Activated naive CD4-positive, alpha-beta T cell (primary cell): ENCODE measurements at places on chromosomes 1 and 21.

DNA sequence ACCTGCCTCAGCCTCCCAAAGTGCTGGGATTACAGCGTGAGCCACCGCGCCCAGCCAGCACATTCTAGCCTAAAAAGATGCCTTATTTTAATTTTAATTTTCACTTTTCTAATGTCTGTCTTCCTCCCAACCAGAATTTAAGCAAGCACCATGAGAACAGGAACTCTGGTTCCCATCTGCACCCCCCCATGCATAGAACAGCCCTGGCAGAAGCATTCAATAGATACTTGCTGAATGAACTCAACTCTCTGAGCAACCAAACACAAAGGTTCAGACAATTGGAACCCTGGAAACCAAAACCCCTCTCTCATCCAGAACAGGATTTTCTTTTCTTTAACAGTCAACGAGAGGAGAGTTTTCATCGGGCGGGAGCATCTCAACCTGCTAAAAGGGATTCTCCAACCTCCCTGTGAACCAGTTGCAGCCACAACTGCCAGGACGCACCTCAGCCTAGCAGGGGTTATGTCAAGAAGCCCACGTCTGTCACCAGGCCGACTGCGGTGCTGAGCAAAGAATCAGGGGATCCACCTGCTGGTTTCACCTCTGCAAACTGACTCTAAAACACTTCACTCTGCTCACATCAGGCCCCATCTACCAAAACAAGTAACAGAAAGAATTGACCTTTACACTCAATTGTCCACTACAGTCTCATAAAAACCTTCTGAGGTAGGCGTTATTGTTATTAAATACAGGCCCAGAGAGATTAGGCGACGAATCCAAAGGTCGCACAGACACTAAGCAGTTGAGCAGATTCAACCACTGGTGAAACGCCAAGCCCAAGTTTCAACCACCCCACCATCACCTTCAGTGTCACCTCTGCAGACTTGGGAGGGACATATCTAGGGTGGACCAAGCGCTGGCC lies 1.7 kb downstream of the KIAA2013 start:
- no peak for DNase-seq

GRCh38 chr1:79396901-79397300 lies 390.4 kb upstream of the ADGRL4 start:
- DNase-seq, result no peak

DNA sequence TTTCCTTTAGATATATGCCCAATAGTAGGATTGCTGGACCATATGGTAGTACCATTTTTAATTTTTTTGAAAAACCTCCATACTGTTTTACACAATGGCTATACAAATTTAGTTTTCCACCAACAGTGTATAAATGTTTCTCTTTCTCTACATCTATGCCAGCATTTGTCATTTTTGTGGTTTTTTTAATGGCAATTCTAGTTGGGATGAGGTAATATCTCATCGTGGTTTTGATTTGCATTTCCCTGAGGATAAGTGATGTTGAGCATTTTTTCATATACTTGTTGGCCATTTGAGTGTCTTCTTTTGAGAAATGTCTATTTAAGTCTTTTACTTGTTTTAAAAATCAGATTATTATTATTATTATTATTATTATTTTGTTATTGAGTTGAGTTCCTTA lies 35.5 kb downstream of the PLA2G4A start:
- DNase-seq, result no peak

GRCh38 chr1:241413386-241413785 lies 56.4 kb upstream of the RGS7 start:
- DNase-seq, result no peak

DNA sequence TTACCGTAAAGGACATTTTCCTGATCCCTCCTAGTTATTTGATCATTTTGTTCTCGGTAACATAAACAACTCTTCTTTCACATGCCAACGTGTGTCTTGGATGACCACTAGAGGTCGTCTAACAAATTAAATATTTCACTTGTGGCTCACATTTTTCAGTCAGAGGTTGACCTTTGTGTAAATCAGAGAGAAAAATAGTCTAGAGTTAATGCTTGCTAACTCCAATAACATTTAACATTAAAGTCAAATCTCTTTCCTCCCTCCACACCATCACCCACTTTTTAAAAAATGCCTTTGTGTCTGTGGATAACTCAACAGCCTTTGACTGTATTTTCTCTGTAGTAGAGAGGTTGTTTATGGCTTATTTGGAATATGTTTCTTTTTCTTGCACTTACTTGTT lies 220.5 kb upstream of the B3GALT2 start:
- no peak for DNase-seq

GRCh38 chr21:16872616-16873015 lies 640.2 kb upstream of the CXADR start:
- no peak for DNase-seq

DNA sequence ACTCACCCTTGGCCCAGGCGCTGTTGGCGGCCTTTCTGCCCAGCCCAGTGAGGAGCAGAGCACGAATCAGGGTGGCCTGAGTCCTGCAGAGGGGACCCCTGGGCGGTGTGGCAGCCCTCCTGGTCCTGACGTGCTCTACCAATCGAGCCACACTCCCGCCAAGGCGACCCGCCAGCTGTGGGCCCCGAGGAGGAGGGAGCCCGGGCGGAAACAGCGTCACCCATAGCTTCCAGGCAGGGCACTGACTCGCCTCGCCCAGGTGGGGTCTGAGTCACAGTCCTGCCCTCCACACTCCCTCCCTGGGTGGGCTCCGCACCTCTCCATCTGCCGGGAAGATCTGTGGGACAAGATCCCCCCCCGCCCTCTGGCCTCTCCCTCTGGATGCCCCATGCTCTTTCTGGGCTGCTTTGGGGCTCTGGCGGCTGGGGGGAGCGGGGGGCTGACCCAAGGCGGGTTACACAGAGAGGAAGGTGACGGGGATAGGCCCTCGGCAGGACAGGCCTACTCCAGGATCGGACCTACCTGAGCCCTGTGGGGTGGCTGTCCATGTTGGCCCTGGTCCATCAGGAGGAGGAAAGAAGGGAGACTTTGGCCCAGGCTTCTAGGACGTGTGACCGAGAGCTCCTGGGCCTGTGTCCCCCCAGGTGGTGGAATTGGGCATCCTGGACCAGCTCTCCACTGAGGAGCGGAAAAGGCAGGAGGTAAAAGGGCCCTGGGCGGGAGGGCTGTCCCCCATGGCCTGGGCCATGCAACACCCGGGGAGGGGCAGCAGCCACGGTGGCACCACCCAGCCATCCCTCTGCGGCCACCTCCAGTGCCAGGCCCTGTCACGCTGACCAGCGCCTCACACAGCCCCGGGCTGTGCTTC lies 14.0 kb downstream of the ARHGEF16 start:
- DNase-seq, result no peak

- DNase-seq, result no peak
These were observed 173.5 kb downstream of the CDC7 start for GRCh38 chr1:91674107-91674506.

- no peak for DNase-seq
These were observed 40.0 kb downstream of the TYW3 start for GRCh38 chr1:74772945-74773344.

GRCh38 chr1:231751415-231751814 lies 124.8 kb downstream of the DISC1 start:
- no peak for DNase-seq

DNA sequence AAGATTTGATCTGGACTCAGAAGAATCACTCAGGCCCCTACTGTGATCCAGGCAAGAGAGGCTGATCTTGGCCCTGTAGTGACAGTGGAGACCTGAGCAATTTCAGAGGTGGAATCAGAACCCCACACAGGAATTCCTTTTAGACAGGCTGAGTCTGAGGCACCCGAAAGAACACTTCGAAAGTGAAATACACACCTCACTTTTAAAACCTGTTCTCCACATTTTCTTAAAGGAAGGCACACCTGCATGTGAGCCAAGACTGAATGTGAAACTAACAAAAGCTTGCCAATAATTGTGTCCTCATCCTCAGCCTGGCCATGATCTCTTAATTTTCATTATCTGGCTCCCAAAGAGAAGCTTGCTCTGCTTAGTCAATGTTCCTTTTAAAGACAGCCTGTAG lies 32.2 kb downstream of the SIPA1L2 start:
- DNase-seq, result no peak

GRCh38 chr1:48930011-48930410 lies 153.3 kb upstream of the BEND5 start:
- no peak for DNase-seq

DNA sequence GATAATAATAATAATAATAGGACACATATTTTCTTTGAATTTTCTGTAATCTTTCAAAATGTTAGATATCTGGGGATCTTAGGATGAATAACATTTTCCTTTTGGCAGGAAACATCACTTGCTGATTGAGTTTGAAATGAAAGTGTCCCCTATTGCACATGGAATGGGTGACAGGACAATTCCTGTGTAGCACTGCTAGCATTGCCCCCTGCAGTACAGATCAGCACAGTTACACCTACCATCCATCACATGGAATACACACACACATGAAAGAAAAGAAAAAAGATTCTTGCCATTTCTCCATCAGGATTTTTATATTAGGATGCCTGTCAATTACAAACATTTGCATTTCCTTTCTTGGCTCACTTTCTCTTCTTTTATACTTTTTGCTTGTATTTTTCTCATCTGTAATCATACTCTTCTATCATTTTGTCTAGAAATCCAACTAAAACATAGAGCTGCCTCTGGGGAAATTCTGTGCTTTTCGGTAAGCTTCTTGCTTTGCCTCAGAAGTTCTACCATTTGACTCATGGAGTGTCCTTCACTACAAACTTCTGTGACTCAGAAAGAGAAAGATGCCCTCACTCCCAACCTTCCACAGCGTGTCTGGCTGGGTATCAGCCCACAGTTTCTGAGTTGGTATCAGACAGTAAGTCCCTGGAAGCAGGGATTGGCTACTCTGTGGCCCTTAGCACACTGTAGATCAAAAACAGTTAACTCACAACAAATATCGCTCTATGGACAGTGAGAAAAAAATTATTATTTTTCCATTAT lies 641.2 kb downstream of the PTPRC start:
- DNase-seq, result no peak

- peak; percentile 56 for DNase-seq
These were observed at the start of gene TNFRSF25 for GRCh38 chr1:6466023-6466422. Gene TNFRSF25, minus strand, starts transcription at chr1:6466173. Its CDS starts 66 bp downstream, at chr1:6466107.

GRCh38 chr1:899636-900317 lies 23.9 kb upstream of the SAMD11 start:
- no peak for DNase-seq

DNA sequence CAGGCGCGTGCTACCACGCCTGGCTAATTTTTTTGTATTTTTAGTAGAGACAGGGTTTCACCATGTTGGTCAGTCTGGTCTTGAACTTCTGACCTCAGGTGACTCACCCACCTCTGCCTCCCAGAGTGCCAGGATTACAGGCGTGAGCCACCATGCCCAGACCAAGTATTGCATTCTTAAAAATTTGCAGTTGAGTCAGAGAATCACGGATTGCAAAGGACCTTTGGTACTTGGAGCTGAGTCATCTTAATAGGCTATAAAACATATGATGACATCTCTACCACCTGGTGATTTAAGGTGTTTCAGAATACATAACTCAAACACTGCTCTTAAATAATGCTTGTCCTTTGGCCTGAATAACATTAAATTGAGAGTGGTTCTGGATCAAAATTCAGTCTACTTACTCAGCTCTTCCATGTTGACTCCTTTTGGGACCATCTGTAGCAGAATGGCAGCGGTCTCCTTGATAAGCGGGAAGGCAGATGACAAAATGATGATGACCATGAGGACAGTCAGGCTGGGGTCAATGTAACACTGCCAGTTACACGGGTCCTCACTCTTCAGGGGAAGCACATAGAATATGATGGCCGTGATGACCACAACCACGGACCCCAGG lies 10.4 kb downstream of the SLC30A10 start:
- no peak for DNase-seq

DNA sequence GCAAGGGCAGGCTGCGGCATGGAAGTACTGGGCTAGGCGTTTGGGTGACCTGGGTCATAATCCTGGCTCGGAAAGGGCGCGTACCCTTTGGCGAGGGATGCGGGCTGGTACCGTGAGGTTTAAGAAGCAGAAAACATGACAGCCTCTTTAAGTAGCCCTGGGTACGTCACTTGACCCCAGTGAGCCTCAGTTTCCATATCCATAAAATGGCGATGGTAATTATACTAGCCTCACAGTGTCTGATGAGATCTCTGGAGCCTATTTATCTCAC lies 700 bp downstream of the PIGV start:
- DNase-seq, result no peak

GRCh38 chr1:62726011-62726442 lies 37.8 kb upstream of the DOCK7 start:
- DNase-seq, result no peak

DNA sequence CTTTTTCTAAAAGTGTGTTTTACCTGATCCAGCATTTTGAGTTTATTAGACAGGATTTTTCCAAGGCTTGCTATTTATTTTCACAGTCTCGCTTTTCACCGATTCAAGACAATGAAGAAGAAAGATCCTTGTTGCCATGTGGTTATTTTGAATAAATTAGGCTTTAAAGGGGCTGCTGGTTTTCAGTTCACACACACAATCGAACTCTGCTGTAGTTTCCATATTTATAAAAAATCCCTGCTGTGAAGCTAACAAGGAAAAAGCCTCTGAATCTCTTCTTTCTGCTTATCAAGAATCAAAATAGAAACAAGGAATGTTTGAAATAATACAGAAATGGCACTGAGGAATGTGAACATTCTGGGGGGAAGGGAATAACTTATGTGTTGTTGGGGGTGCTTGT lies 102.5 kb upstream of the KAZN start:
- no peak for DNase-seq

- no peak for DNase-seq
These were observed 10.4 kb downstream of the NUCKS1 start for GRCh38 chr1:205739348-205740160.

DNA sequence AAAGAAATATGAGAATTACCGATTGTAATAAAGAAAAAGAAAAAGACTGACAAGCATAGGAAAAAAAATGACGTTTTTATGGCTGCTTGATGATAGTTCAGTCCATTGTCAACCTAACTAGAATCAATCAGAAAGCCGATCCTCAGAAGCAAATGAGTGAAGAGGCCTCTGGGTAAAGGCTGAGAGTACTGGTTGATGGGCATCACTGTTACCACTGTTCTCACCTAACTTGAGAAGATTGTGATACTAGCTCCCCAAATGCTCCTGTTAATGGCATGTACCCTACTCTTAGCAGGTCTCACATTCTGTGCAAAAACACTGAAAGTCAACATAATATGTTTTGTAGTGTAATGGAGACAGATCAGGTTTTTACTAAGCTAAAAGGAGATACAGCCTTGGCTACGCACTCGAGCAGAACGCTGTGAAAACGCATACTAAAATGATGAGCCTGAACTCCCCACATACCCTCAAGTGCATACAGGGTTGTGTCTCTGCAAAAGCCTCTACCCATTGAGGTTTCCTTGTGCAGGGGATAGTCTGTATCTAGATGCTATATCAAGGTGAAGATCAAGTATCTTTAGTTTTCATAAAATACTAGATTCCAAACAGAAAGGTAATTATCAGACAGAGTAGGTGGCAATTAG lies 554.6 kb downstream of the SMYD3 start:
- DNase-seq, result no peak
